ENCODE measurements at places on chromosomes 3 and 15. TPM values are rescaled to one million over a fixed set of nuclear protein-coding genes. Genes with fewer than 3 reads are reported as not detected.

CCDC13 gene
- total RNA-seq, result 0.60 TPM

DNA sequence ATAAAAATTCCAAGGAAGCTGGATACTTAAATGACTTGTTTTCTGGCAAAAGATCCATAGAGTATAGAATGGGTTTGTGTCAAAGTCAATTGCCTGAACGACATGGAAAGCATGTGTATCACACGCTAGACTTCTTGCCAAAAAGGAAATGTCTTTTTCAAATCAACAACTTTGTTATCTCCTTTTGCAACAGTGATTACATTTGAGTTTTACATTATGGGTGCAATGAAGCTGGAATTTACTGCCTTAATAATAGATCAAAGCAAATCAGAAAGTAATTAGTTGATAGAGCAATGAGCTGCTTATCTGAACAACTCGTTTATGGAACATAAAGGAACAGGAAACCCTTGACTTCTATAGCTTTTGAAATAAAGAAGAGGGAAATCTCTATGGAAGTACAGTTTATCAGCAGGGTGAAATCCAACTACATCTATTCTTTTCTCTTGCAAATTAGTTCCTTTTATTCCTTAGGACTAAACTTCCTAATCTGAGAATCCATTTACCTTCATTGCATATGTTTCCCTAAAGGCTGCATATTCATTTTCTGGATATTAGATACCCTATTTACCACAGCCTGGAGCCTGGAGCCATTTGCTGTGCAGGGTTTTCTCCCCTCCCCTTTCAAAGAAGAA is 415.1 kb upstream of the NECTIN3 start:
- DNase-seq, result no peak

GRCh38 chr3:71684757-71685386 is 40.3 kb downstream of the EIF4E3 start:
- no peak for DNase-seq

GRCh38 chr3:189056646-189057335 is 115.0 kb upstream of the TPRG1 start:
- no peak for DNase-seq

DNA sequence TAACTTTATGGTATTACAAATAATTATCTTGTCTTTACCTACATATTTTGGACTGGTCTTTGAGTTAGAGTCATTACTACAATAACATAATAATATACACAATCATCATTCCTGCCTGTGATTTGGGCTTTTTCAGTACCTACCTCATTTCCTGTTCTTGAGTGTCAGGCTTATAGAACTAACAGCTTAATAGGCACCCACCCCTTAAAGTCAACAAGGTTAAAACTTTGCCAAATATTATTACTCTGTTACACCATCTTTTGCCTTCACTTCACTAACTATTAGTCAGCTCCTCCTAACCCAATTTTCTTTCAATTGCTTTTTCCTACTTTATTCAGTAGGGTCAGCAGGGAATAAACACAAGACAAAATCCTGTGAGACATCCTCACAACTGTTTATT is 488.7 kb upstream of the AGTR1 start:
- DNase-seq, result no peak

GRCh38 chr3:170967126-170967525 is 58.7 kb upstream of the EIF5A2 start:
- no peak for DNase-seq

- no peak for DNase-seq
Measured at GRCh38 chr3:113193719-113194118, 17.6 kb upstream of the BOC start.

DNA sequence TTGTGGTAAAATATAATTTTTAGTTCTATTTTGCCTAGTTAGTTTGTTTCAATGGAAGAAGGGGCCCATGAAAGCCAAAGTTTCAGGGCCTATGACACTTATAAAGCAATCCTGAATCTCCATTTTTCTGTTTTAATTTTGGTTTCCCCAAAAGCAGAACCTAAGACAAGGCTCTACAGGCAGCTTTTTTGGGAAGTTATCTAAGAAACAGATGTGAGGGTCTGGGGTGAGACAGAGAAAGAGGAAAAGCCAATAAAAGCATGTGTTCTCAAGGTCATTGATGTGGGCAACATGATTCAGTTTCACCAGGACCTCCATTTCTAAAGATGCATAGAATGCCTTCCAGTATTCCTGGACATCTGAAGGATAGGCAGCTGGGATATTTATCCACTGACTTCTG is 598.5 kb downstream of the PDCD6IP start:
- DNase-seq, result no peak

Measured in activated CD4-positive, alpha-beta T cell treated with anti-CD3 and anti-CD28 coated beads, Interleukin-2, amount 10 ng/mL, durations not matched to agents 7 days and 5 days (primary cell).